Occipital lobe (tissue), 3 donors: ENCODE measurements at places on chromosomes 2 and 18. TPM values are rescaled to one million over a fixed set of nuclear protein-coding genes. Genes with fewer than 3 reads are reported as not detected.

The GAL3ST2 gene
- total RNA-seq: 0.16 TPM

The CHST10 gene
- 82.2 TPM for total RNA-seq

The RAD51AP2 gene
- 0.47 TPM for total RNA-seq

The CDK15 gene
- total RNA-seq: not detected

The ZNF804A gene
- 15.6 TPM for total RNA-seq

The KCNJ3 gene
- 22.8 TPM for total RNA-seq

The ARHGEF4 gene
- 38.7 TPM for total RNA-seq
